ENCODE measurements at places on chromosomes 5 and 9.

- no peak for DNase-seq
These were observed 295.9 kb downstream of the CDH12 start for GRCh38 chr5:22557251-22557650.

DNA sequence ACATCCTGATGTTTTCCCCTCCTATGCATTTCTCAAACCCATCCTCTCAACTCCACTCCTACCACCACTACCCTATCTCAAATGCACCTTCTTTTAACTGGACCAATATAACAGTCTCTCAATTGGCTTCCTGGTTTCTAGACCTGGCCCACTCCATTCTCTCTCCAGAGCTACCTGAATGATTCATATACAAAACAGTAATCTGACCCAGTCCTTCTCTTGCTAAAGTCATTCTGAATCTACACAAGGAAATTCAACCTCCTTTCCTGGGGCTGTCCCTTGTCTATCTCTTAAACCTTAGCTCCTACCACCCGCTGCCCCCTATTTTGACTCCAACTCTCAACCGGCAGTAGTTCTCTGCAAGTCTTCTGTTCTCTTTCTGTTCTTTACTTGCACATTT is 97.2 kb downstream of the PCSK1 start:
- no peak for DNase-seq

DNA sequence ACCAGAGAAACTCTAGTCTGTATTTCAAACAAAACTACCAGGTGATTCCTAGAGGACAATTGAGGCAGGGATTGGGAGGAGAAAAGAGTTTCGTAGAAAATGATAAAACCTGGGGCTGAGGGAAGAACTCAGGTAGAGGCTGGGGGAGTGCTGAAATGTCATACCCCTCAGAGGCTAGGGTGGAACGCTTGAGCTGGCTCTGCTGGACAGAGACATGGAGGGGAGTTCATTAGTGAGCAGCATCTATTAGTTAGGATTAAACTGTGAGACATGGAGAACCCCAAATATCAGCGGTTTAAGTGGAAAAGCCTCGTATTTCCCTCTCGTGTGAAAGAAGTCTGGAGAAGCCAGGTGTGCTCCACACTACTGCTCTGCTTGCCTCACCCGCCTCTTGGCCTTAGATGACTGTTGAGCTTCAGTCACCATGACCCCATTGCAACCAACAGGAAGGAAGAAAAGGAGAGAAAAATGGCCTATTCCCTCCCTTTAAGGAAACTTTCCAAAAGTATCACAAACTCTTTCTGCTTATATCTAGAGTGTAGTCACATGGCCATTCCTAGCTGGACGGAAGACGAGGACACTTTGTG is 53.7 kb upstream of the ABCA1 start:
- no peak for DNase-seq

- DNase-seq = no peak
These were observed 274.7 kb downstream of the CETN3 start for GRCh38 chr5:90134892-90135291.

- no peak for DNase-seq
These were observed at the start of gene RAPGEF1 for GRCh38 chr9:131739959-131740648. TSS of gene RAPGEF1 (minus strand) at chr9:131740076. CDS start at chr9:131739830, 246 bp downstream.

DNA sequence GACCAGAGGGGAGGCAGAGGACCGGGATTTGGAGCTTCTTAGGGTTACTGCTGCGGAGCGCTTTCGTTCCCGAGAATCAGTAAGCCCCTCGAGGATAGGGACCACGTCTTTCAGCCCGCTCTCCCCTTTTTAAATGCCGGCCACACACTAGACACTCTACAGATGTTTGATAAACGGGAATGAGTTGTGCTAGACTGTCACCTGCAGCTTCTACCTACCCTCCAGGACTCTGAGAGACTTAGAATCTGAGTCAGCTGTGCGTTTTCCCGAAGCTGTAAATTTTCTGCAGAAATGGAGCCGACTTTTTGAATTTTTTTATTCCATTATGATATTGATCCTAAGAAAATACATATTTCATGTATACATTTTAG is 670 bp downstream of the CCDC171 start:
- DNase-seq = no peak

DNA sequence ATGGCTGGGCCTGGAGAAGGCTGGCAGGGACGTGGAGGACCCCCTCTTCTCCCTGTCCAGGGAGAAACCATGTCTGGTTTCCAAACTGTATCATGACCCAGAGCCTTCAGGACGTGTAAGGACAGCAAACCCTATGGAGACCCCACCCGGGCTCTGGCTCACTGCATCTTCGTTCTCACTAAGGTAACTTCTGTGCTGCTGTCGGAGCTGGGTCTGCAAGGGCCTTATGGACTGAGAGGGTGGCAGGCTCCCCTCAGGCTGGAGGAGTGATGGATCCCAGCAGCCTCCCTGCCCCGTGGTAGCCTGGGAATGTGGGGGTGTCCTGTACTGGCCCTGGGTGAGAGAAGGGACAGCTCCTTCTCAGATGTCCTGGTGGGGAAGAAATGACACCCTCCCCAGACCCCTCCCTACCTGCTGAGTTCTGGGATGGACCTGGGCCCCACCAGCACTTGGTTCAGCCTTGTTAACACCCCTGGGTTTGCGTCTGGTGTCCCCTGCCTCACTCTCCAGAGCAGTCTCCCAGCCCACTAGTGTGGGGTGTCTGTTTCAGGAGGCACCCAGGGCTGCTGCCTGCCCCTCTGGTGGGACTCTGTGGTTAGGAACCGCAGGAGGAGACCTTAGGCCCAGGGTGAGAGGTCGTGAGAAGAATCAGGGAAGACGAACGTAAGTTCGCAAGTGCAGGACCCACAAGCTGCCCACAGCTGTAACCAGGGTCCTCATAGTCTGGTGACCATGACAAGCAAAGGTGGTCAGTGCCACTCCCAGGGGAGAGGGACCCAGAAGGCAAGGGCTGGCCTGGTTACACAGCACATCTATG is 6.6 kb downstream of the SPATA31E1 start:
- DNase-seq = no peak

DNA sequence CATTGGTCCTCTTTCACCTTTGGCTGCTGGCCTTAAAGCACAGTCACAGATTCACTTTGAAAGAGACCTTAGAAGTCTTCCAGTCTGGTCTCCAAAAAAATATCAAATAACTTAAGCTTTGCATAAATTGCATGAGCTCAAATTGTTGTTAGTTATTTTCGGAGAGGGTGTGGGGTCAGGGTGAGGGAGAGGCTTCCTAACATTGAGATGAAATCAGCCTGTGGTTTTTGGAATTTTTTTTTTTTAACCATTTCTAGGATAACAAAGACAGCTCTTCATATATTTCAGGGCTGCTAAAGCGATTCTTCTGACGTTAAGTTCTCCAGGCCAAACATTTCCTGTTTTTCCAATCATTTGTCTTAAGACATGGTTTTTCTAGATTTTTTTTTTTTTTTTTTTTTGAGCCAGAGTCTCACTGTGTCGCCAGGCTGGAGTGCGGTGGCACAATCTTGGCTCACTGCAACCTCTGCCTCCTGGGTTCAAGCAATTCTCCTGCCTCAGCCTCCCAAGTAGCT is 4.5 kb downstream of the OCLN start:
- no peak for DNase-seq

- DNase-seq = no peak
These were observed 220.2 kb downstream of the DMAC1 start for GRCh38 chr9:7579351-7579750.

DNA sequence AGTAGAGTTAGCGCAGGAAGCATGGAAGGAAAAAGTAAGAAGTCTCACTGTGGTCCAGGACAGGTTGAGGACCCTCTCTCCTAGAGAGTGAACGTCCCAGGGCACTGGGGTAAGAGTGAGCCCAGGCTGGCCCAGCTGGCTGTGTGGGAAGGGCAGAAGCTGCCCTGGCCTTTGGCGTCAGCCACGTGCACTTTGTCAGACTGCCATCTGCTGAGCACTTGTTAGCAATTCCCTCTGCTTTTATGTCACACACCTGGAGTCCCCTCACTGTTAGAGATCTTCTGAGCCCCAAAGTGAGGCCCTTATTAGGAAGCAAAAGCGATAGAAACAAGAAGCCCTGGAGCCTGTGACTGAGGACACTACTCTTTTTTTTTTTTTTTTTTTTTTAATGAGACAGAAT is 79.1 kb downstream of the UGCG start:
- no peak for DNase-seq

DNA sequence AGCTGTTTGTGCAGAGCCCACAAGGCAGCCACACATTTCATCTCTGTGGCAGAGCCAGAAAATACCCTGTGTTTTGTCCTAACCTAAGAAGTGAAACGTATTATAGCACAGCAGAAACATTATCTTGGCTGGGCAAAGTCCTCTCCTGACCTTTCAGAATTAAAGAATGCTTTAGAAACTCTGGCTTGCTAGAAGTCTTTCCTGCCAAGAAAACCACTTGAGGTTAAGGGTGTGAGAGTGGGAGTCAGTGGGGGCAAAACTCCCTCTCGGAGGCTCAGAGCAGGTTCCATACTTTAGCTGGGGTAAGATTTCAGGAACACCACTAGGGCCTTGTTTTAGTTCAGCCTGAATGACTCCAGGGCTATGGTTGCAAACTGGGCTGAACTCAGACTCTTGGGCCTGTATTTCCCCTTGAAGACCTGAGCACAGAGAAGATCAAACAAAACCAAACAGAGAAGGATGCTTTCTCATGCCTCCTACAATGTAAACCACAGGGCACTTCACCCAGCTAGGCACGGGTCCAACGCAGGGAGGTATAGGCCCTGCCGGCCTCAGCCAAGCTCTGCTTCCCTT is 48.0 kb downstream of the ZNF366 start:
- DNase-seq = no peak

DNA sequence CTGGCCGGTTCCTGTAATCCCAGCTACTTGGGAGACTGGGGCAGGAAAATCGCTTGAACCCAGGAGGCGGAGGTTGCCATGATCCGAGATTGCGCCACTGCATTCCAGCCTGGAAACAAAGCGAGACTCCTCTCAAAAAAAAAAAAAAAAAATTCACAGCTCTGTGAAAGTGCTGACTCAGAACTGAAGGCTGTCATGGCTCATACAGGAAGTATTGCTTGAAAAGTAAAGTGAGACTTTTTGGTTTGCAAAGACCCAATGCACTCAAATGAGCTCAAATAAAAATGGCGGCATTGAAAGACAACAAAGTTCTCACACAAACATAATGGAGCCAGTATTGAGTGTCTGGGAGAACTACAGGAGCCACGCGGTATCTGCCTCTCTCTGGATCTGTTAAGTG is 202.1 kb downstream of the FBXL7 start:
- no peak for DNase-seq

- DNase-seq = no peak
These were observed 14.7 kb upstream of the NIPBL start for GRCh38 chr5:36861871-36862270.

DNA sequence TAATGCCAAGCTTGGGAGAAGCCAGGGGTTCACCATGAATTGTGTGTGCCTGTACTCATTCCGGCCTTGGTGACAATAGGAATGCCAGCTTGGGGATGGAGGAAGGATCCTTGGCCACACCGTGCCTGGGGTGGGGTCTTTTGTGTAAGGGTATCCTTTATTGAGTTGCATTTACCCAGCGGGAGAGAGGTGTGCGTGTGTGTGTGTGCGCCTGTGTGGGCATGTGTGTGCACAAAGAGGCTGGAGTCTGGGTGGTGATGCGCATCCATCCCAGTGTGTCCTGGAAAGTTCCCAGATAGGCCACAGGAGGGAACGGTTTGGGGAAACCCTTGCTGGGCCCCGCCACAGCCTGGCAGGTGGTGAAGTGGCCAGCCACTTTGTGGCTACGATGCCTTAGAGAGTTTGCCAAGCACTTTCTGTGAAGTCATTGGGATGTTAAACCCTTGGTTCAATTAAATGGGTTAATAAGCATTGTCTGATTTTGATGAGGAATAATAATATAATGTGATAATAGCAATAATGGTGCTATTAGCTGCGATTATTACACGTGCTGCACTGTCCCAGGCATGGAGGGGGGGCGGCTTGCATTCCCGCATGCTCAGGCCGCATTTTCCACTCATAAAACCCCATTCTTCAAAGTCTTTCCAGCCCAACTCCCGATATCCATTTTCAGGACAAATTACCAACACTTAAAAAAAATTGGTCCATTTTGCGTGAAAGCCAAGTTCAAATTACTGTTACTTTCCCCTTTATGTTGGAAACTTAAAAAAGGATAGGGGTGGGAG is 13.7 kb downstream of the PITX1 start:
- no peak for DNase-seq

GRCh38 chr9:112495614-112496013 is 9.0 kb downstream of the KIAA1958 start:
- DNase-seq = no peak

DNA sequence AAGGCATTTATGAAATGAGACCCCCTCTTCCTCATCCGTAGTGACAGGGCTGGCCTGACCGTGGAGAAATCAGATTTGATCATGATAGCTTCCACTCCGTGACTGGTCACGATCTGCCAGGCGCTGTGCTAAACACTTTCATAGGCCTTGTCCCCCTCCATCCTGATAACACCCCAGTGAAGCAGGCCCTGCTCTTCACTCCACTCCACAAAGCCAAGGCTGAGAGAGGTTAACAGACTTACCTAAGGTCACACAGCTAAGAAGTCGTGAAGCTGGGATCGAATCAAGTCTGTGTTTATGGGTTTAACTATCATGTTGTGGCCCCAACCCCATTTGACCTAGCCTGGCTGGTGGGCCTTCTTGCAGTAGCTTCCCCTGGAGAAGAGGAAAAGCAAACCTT is 53.3 kb upstream of the IL17B start:
- no peak for DNase-seq

DNA sequence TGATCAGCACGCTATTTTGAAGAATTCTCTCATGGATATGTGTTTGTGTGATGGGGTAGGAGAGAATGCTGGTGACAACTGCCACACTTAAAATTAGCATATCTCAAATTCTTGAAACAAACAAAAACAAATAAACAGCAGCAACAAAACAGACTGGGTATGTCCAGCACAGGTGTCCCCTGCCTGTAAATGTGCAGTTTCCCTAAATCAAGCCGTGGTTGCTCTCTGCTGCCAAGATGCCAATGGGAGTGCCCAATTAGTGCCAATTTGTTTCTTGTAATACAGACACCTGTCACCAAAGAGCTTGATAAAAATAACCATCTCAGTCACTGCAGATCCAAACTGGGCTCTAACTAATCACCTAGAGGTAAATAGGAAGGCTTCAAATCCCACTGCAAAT is 144.2 kb upstream of the SMARCA2 start:
- DNase-seq = no peak

DNA sequence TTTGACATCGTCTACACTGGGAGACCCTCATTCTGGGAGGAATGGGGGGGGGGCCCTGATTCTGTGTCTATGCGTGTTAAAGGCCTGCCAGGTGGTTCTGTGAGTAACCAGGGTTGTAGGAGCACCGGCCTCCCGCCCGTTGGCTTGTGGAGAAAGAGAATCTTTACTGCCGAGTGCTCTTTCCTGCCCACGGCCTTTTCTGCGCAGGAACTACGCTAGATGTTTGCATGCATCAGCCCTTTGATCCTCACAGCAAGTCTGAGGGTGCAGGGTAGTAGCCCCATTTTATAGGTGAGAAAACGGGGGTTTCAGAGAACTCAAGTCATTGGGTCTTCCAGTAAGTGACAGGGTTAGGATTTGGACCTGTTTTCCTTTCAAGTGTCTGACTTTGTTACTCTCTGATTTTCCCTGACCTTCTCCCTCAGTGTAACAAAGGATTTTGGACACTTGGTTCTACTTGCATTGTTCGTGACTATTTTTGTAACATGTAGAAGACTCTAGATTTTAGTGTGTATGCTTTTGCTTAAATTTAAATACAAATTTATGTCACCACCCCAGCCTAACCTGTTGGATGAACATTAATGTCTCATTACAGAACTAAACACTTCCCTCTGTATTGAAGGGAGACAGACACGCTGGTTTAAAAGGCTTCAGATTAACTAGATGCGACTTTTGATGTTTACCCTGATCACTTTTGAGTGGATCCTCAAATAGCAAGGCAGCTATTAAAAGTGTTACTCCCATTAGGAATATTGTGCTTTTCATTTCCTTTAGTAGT is 22.0 kb downstream of the MAST4 start:
- DNase-seq = no peak
